ENCODE measurements at places on chromosomes 11 and 22. TPM values are rescaled to one million over a fixed set of nuclear protein-coding genes. Genes with fewer than 3 reads are reported as not detected.

- no peaks in the 10 kb centered on the region for H3K36me3 ChIP-seq
- H3K27me3 ChIP-seq, result no peaks in the 10 kb centered on the region
- H3K4me3 ChIP-seq, result no peak overlapping the region
- H3K4me1 ChIP-seq, result no peaks in the 10 kb centered on the region
- DNase-seq, result peak; percentile 12
- H3K27ac ChIP-seq, result no peak overlapping the region
Measured at GRCh38 chr22:22703715-22704114, 59.3 kb downstream of the GGTLC2 start.

The DNAJB7 gene
- total RNA-seq, result not detected

DNA sequence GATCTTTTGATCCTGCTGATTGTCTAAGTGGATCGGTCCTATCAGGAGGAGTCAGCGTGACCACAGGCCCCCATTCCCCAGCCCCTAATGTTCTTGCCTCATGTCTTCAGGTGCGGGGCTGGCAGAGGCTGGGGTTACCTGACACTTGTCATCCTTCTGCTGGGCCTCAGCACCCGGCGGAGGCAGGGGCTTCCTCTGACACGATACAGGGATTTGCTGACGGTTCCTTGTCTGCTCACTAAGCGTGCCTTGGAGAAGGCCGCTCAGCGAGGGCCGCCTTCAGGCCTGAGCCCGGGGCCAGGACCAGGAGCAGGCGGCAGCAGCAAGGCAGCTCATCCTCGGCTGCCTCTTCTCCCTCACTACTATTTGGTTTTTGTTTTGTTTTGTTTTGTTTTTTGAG lies 45.7 kb upstream of the KCNQ1OT1 start:
- no peaks in the 10 kb centered on the region for H3K27me3 ChIP-seq
- H3K36me3 ChIP-seq, result no peaks in the 10 kb centered on the region
- no peak overlapping the region for H3K27ac ChIP-seq

GRCh38 chr22:28560046-28560742 lies 119.4 kb downstream of the TTC28 start:
- no peaks in the 10 kb centered on the region for H3K4me1 ChIP-seq
- no peak for DNase-seq
- H3K4me3 ChIP-seq, result no peak overlapping the region
- no peak overlapping the region for H3K27ac ChIP-seq
- H3K36me3 ChIP-seq, result no peaks in the 10 kb centered on the region

The MOGAT2 gene
- total RNA-seq, result not detected

The PLAAT4 gene
- total RNA-seq, result 36.3 TPM

GRCh38 chr11:44614281-44614775 lies 48.9 kb downstream of the CD82 start:
- peaks cover 54% of the 10 kb centered on the region for H3K36me3 ChIP-seq
- peak overlapping the region; percentile 62 for H3K27ac ChIP-seq
